SK-MEL-5 (cell line): ENCODE measurements at places on chromosomes 4 and X.

DNA sequence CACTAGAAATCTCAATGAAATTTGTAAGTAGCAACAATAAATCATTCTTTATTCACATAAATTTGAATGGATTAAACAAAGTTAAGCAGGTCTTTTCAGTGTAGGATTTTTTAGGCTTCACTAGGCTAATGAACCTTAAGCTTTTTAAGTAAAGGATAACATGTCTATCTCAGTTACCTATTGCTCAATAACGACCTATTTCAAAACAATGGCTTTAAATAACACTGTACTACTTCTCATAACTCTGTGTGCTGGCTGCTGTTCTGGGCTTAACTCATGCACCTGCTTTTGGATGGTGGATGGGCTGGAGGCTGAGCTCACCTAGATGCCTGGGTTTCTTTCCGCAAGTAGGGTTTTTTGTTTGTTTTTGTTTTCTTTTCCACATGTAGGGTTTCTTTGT is 495.0 kb upstream of the SLIT2 start:
- no peak for DNase-seq

DNA sequence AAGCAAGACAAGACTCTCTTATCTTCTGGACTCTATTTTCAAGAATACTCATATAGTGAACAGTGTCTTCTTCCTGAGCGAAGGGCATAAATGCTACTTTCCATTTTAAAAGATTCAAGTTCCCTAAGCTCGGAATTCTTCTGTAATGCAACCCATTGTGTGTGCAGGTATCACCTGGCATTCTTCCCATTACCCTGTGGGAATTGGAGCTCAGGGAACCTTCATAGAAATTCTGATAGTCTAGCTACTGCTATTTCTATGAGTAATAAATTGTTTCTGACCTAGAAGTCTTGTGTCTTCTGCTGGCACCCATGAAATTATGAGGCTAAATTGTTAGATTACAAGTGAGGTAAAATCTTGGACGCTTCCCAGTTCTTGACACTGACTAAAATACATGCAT is 324.1 kb upstream of the DIPK2B start:
- no peak for DNase-seq

DNA sequence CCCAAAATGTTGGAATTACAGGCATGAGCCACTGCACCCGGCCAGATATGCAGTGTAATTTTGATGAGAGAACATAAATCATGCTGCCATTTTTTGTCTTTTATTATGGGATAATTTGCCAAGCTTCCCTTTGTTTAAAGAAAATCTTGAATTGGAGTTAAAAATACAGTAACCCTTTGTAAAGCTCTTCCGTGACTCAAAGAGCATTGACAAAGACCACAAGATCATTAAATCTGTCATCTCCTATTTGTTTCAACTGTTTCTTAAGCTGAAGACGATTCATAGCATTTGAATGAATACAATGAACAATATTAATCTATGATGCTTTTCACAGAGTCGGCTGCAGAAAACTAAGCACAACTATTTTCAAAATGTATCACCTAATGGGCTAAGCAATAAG is 132.6 kb downstream of the ANAPC4 start:
- DNase-seq, result peak; percentile 84

- DNase-seq, result peak; percentile 25
These were observed at the start of gene LONRF3 for GRCh38 chrX:118974088-118974907. Gene LONRF3 (plus strand): TSS chrX:118974618. CDS start chrX:118974781, 163 bp downstream.

DNA sequence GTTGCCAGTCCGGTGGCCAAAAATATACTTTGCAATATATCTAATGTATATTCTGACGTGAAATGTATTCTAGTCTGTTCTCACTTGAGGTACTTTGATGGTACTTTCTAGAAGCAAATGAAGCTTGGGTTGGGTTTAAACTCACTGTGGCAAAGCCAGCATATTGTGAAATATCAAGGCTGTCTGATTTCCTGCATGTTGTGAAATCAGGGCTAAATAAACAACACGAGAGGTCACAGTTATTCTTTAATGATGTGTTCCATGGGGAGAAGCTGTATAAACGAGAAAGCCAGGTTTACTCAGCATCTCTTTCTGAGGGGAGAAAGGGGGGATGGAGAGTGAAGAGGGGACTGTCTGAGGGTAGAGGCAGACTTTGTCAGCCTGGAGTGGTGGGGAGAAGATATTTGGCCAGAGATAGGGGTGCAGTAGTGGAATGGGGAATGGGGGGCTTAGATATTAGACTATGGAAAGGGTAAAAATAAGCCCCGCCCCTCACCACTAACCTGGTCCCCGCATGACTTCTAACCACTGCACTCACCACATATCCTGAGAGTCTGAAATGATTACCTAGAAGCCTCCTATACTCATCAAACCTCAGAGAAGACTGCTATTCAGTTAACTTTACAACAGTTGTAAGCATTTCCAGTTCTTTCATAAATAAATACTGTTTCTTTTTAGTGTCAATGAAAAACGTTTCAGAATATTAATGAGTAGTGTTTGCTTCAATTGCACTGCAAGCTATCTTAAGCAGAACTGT is 5.9 kb upstream of the SCARB2 start:
- DNase-seq, result no peak

GRCh38 chrX:128664211-128664610 is 612.0 kb upstream of the ACTRT1 start:
- DNase-seq, result no peak

GRCh38 chrX:53831662-53832635 is 145.4 kb upstream of the HUWE1 start:
- peak; percentile 63 for DNase-seq

GRCh38 chr4:36844448-36844847 is 400.1 kb upstream of the NWD2 start:
- DNase-seq, result no peak

DNA sequence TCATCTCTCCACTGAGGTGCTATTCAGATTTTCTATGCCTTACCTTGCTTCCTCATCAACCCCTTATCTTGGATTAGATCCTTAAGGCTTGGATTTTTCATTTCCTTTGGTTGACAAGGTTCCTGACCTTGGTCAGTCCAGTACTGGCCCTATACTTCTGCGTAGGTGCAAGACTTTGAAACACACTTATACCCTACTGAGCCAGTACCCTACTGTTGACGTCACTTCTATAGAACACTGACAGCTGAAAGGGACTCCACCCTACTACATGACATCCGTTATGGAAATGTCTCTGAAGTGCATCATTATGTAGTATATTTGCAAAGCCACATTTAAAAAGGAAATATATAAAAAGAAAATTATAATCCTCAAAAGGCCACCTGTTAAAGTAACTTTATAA is 12.0 kb upstream of the PLS3 start:
- no peak for DNase-seq

DNA sequence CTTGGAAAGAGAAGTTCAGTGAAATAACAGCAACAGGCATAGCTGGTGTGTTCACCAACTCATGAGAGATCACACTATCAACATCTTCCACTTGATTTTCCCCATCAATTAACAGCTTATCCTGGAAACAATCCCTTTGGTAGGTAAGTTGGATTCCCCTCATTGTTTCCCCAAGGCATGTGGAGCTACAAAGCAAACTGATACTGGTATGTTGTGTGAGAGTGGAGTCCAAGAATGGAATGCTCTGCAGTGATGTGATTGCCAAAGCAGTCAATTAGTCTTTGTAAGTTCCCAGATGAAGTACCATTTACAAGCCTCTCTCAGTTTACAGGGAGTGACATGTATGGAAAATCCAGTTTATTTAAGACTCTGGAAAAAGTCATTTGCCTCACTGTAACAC is 13.7 kb upstream of the XAGE2 start:
- DNase-seq, result no peak

GRCh38 chrX:138945219-138945618 is 233.7 kb upstream of the FGF13 start:
- DNase-seq, result no peak

DNA sequence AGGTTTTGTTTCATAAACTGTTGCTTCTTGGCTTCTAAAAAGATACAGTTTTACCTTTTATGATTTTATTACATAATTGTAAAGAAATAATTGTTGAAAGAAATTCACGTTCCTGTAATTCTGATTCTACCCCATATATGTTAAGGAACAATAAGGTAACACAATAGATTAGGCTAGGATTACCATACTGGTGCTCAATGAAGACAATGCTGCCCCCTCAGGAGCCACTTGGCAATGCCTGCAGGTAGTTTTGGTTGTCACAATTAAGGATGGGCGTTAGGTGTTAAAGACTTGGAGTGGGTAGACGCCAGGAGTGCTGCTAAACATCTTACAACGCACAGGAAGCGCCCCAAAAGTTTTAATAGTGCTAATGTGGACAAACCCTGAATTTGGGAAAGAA is 133.2 kb downstream of the NLGN4X start:
- DNase-seq, result no peak

DNA sequence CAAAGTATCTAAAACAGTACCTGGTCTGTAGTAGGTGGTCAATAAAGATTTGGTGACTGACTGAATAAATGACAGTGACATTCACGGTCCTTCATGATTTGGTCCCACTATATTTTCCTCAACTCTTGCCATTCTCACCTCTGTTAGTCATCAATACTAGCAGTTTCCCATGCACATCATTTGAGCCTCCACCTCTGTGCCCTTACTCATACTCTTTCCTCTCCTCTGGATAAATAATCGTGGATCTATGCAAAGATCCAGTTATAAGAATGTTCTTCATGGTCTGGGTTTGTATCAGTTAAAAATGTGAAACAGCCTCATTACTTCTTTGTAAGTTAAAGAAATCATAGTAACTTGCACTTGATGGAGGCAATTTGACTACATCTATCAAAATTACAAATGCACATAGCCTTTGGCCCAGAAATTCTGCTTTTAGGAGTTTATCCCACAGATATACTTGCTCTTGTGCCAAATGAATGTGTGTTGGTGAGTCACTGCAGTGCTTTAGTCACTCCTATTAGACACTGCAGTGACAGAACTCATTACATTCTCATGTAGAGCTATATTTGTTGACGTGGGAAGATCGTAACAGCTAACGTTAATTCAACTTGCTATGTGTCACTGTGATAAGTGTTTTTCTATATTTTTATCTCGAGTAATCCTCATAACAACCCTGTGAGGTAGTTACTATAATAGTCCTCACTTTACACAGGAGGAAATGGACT is 121.9 kb upstream of the SMIM10 start:
- no peak for DNase-seq

GRCh38 chrX:46575991-46576392 is 2.4 kb downstream of the CHST7 start:
- no peak for DNase-seq

- no peak for DNase-seq
These were observed 7.8 kb downstream of the MAGEA4 start for GRCh38 chrX:151920530-151920929.

GRCh38 chrX:37862851-37863250 is 15.5 kb upstream of the DYNLT3 start:
- DNase-seq, result no peak

- no peak for DNase-seq
These were observed 12.0 kb upstream of the SLC2A9 start for GRCh38 chr4:10033191-10033881.

- no peak for DNase-seq
These were observed 414.5 kb upstream of the ATOH1 start for GRCh38 chr4:93414041-93414550.

DNA sequence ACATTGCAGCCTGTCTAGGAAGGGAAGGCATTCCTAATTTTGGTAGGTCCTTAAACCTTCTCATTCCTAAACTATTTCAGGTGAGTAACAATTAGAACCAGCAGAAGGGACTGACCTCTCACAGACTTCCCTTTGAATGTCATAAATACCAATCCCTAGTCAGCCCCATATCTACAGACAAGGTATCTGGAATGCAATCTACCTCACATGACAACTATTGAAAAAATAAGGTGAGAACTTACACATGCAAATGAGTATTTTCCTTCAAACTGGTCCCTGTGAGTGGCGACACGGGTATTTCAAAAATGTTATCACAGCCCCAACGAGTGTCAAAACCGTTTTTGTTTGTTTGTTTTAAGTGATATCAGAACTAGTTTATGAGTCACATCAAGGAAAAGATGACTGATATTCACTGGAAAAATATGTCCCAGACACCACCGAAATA is 102.4 kb upstream of the VCX2 start:
- no peak for DNase-seq

GRCh38 chrX:152601848-152602616 is 35.7 kb upstream of the GABRQ start:
- peak; percentile 52 for DNase-seq

GRCh38 chrX:123728016-123728415 is 4.8 kb downstream of the THOC2 start:
- no peak for DNase-seq

GRCh38 chr4:3767570-3768288 is 1.5 kb downstream of the ADRA2C start:
- no peak for DNase-seq

DNA sequence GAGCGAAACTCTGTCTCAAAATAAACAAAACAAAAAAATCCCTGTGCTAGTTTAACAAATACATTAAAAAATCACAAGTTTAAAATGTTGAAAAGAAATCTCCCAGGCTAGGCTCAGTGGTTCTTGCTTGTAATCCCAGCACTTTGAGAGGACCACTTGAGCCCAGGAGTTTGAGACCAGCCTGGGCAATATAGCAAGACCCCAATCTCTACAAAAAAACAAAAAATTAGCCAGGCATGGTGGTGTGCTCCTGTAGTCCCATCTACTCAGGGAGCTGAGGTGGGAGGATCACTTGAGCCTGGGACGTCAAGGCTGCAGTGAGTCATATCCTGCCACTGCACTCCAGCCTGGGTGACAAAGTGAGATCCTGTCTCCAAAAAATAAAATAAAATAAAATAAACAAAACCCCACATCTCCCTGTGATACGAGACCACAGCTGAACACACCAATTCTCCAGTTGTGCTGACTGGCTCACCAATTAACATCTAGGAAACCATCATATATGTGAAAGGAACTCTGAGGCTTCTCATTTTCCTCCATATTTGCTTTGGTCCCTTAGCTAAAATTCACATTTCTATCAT is 7.3 kb downstream of the RPS4X start:
- no peak for DNase-seq

GRCh38 chr4:140637836-140638235 is 69.1 kb upstream of the UCP1 start:
- DNase-seq, result peak; percentile 60

GRCh38 chr4:148110169-148110568 is 332.0 kb downstream of the NR3C2 start:
- no peak for DNase-seq

- DNase-seq, result no peak
These were observed 87.7 kb downstream of the ARX start for GRCh38 chrX:24928114-24928513.

DNA sequence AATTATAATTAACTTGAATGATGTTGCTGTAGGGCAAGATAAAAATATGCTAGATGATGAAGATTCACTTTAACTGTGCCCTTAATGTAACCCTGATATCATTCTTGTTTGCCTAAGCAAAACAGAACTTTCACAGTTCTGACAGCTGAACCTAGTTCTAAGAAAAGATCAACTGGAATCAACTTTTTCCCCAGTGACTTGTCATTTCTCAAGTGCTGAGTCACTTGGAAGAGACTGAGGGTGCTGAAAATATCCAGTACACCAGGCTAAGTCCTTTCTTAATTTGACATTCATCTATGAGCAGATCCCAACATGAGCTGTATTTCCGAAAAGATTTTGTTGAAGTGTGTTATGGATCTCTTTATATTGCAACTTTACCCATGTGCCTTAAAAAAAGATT is 140.4 kb downstream of the MID1IP1 start:
- DNase-seq, result no peak
